ENCODE measurements at places on chromosomes 4 and X.

DNA sequence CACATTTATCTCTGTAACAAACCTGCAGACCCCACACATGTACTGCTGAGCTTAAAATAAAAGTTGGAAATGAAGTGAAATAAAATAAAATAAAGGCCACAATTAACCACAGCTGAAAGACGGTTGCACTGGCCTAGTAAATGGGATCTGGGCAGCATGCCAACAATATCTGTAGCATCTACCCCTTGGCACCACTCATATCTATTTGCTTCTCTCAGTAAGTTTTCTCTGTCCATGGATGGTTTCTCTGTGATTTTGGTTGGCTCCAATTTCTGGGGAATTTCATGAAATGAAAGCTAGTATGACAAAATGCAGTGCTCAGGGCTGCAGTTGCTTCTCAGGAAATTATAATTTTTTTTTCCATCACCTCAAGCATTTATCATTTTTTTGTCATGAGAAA is 172.0 kb upstream of the IL15 start:
- DNase-seq, result no peak

- no peak for DNase-seq
Observed at GRCh38 chr4:168847771-168848502, 162.1 kb downstream of the CBR4 start.

DNA sequence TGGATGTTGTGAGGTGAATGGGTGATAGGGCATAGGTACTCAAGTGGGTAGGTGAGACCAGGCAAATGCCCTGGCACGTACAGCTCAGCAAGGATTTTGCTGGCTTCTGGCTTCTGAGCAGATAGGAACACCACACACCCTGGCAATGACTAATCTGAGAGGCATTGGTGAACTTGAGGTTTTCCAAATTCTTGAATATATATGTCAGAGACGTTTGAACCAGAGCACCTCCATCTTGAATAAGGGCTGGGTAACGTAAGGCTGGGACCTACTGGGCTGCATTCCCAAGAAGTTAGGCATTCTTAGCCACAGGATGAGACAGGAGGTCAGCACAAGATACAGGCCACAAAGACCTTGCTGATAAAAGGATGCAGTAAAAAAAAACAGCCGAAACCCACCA is 204.5 kb downstream of the NLGN4X start:
- peak; percentile 17 for DNase-seq

DNA sequence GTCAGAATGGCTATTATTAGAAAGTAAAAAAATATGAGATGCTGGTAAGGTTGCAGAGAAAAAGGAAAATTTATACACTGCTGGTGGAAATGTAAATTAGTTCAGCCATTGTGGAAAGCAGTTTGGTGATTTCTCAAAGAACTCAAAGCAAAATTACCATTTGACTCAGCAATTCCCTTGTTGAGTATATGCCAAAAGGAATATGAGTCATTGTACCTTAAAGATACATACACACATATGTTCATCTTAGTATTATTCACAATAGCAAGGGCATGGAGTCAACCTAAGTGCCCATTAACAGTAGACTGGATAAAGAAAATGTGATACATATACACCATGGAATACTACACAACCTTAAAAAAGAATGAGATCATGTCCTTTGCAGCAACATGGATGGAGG is 148.2 kb downstream of the COMMD8 start:
- DNase-seq, result peak; percentile 18

GRCh38 chr4:175412746-175413145 is 399.3 kb downstream of the GPM6A start:
- peak; percentile 88 for DNase-seq

DNA sequence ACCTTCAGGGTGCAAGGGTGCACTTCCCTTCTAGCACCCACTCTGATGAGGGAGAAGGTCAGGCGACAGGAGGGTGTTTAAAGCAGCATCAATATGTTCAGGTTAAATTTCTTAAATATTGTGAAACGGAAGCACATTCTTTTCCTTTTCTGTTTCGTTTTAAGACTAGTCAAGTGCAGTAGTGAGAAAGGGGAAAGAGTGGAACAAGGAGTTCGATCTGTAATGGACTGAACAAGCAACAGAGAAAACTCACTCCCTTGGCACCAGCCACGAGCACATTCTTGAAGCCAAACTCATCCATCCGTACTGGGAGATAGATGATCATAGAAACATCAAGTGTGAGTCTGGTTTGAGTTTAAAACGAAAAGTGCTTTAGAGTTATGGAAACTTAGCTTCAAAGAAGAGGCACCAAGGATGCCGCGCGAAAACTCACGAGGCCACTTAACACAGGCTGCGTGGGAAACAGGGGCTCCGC is 815 bp downstream of the FAM53A start:
- peak; percentile 72 for DNase-seq

DNA sequence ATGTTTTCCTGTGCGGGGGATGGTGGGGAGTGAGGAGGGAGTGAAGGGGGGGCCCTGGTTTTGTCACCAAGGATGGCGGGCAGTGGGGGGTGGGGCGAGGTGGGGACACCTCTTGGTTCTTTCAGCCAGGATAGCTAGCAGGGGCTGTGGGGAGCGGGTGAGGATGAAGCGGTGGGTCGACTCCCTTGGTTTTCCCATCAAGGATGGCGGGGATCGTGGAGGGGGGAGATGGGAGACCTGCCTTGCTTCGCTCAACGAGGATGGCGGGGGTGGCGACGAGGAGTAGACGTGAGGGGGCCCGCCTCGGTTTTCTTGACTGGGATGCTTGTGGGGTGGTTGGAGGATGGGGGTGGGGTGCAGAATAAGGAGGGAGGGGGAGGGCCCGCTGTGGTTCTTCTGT is 643 bp downstream of the FHL1 start:
- no peak for DNase-seq

- no peak for DNase-seq
Observed at GRCh38 chr4:57136281-57136680, 26.1 kb upstream of the IGFBP7 start.

DNA sequence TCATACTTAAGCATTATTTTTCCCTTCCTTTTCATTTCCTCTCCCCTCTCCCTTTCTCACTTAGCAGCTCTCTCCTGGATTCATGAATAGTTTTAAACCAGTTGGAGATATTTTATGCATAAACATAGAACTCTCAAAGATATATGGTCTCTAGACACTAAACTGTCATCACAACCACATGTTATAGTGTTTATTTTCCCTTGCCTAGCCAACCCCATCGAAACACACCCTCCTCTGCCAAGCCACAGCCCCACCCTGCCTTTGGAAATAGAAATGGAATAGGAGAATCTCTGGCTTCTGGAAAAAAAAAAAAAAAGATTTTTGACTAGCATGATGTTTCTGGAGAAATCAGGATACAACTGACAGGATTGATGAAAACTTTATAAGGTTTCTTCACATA is 64.8 kb upstream of the RBPJ start:
- no peak for DNase-seq

DNA sequence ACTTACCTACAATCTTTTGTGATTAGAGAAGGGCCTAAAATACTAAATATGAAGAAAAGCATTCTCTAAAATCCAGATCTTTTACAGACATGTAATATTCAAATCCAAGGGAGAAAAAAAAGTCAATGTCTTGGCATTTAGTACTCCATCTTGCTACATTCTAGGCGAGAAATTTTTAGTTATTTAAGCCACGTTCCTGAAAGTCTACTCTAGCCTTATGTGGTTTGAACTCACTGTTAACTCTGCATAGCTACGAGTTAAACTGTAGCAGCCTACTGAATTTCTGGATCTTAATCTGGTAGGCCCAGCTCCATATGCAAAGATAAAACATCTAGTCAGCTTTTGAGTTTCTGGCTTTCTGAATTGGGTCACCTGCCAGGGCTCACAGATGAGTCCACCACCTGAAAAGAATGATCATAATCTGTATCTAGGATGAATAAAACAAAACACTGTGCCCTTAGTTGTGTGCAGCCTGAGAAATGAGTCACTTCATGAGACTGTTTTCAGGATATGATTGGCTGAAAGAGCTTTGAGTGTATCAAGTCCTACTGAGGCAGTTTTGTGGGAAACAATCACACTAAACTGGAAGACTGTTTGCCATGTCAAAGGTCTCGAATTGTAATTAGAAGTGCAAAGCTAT is 3.2 kb upstream of the NEK1 start:
- DNase-seq, result no peak

DNA sequence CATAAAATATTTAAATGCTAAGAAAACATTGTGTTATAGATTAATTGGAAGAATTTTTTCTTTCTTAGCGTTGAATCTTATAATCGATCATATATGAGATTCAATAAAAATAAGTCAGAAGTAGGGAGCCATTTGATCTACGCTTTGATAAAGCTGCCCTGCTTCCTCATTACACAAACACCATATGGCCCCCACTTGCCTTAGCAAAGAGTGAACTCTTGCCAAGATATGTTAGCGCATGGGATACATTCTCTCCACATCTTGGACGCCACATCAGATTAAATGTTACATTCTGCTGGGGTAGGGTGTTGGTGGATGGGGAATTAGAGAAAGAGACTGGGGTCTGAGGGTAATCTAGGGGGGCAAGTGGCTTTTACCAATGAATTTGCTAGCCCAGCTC is 207.7 kb upstream of the MID1 start:
- DNase-seq, result no peak

GRCh38 chrX:34426334-34426733 is 230.8 kb downstream of the TMEM47 start:
- no peak for DNase-seq

DNA sequence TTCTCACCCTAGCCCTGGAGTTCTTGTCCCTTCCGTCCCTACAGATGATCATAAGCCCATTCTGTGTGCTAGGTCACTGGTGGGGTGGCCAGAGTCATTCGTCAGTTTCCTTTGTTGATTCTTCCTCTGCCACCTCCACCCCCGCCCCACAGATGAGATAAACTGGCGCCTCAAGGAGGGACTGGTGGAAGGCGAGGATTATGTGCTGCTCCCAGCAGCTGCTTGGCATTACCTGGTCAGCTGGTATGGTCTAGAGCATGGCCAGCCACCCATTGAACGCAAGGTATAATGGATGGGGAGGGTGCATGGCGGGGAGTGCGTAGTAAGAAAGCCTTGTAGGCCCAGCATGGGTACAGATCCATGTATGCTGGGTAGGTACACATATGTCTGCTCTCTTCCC is 6.4 kb downstream of the USP11 start:
- DNase-seq, result no peak

- DNase-seq, result no peak
Observed at GRCh38 chrX:69221239-69222102, 56.2 kb upstream of the PJA1 start.

GRCh38 chr4:179858221-179858620 is 2385.0 kb upstream of the TENM3 start:
- DNase-seq, result no peak

GRCh38 chrX:50180073-50180940 is 20.5 kb downstream of the AKAP4 start:
- no peak for DNase-seq

- no peak for DNase-seq
Observed at GRCh38 chr4:148093065-148093464, 349.1 kb downstream of the NR3C2 start.

GRCh38 chrX:55026143-55026542 is 4.6 kb downstream of the ALAS2 start:
- DNase-seq, result no peak

DNA sequence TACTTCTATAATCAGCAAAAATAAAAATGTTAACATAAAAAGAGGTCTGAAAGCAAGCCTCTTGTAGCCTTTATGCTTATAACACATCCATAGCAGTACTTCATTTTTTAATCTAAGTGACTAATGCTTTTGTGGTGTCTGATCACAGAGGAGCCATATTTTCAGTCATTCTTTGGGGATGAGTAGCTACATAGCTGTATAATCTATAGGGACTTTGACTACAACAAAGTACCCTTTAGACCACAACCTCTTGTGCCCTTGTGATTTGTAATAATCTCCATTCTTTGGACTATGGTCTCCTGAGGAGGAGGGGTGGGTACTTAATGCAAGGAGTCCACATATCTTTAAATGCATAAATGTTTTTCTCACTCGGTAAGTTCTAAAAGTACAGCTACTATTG is 9.6 kb downstream of the DRP2 start:
- peak; percentile 57 for DNase-seq

GRCh38 chr4:165343353-165344191 is 16.1 kb downstream of the MSMO1 start:
- DNase-seq, result no peak

DNA sequence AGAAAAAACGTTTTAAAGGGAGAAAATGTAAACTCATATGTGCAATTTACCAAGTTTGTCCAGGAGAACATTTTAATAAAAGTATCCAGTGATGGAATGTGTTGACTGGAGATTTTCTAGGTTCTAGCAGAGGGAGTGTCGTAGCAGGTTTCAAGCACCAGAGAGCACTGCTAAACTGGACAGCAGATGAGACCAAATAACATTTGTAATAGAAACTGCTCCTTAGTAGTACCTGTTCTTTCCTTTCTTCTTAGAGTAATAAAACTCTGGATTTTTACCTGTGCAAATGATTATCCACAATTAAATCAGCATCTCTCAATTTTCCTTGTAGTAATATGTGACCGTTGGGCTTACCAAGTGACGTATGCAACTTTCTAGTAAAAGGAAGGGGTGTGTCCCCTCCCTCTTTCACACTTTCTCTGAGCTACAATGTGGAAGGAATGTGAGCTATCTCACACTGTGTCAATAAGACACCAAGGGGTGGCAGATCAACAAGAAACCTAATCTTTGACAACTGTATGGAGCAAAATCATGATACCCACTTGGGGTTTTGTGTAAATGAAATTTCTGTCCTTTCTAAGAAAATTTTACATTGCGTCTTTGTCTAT is 9.5 kb downstream of the HPGDS start:
- DNase-seq, result no peak

DNA sequence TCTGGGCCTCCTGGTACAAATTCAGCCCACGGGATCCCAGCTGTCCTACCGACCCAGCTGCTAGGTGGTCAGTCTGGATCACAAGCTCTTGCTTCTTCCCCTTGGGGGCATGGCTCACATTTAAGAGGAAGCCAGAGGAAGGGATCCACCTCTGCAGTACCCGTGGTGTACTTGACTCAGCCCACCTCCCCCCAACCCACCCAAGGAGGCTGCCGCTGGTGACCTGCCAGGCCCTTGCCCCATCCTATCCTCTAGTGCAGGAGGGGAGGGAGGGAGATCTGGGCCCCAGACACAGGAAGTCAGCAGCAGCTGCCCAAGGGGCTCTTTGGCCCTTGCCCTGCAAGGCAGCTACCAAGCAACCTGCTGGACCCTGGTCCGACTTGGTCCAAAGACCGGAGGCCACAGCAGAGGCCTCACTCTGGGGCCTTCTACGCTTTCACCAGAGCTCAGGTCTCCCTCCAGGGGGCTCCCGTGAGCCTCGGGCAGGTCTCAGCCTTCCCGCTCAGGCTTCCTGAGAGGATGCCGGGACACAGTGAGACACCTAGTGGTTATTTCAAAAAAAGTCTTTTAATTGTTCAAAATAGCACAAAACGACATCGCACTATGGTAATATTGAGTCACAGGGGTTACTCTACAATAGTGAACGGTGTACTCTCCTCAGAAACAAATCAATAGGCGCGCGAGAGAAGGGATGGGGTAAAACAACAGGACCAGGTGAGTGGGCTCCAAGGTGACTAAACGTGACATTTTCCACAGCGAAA is 2.7 kb upstream of the RENBP start:
- peak; percentile 33 for DNase-seq

DNA sequence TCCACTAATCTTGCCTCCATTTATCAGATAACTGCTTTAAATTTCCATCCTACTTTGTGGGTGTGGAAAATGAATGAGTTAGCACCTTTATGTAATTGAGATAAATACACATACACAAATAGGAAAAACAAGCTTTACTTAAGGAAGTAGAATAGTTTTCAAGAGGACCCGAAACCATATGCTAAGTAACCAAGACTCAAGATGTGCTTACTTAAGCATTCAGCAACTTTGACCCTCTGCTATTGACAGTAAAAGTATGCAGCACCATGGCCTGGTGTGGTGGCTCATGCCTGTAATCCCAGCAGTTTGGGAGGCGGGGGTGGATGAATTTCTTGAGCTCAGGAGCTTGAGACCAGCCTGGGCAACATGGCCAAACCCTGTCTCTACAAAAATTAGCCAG is 29.9 kb downstream of the RNF175 start:
- DNase-seq, result no peak

All from fibroblast of skin of left biceps (primary cell).